ENCODE measurements at places on chromosomes 4 and X.

- DNase-seq: no peak
Observed at GRCh38 chr4:67566335-67566734, 7.8 kb downstream of the STAP1 start.

- no peak for DNase-seq
Observed at GRCh38 chrX:70552130-70552704, 107.6 kb downstream of the DLG3 start.

- DNase-seq: peak; percentile 80
Observed at GRCh38 chr4:23333946-23334878, 555.6 kb downstream of the PPARGC1A start.

- DNase-seq: no peak
Observed at GRCh38 chr4:156972379-156973015, 898 bp upstream of the PDGFC start.

- DNase-seq: no peak
Observed at GRCh38 chrX:41722816-41723618, 964 bp upstream of the GPR82 start.

DNA sequence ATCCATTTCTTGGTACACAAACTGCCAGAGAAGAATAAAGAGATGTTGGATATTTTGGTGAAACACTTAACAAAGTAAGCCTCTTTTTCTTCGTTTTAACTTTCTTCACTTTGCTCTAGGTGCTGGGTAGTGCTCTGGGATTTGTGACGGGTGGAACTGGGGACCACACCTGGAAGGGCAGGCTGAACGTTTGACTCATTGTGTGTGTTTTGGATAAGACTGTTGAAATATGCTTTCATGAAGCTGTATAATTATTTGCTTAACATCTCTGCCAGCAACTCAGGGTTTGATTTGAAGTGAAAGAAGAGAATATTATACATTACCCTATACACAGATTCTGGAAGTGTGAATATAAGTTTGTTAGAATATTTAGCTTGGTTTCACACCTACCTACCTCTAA, 233.2 kb downstream of the ARHGAP10 start:
- DNase-seq: no peak

DNA sequence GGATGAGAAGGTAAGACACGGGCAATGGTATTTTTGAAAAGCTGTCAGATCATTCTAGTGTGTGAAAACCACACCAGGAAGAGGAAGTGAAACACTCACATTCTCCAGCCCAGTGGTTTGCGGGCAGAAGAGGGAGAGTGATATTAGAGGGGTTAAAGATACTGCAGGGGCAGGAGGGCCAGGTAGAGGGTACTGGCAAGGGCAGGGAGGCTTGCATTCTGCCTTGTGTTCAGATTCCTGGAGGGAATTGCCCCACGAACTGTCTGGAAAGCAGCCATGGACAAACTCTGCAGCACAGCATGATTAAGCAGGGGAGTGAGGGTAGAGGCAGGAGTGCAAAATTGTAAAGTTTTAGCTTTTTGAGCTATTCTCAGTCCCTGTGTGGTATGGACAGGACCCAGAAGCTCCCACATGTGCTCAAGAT, 30.9 kb downstream of the NIPAL1 start:
- DNase-seq: peak; percentile 29

GRCh38 chrX:148049441-148049840, 68.3 kb downstream of the FMR1NB start:
- peak; percentile 21 for DNase-seq

GRCh38 chrX:149631234-149632165, at the start of gene TMEM185A:
Gene TMEM185A (minus strand): TSS chrX:149631792. CDS start chrX:149631580, 212 bp downstream.
- DNase-seq: peak; percentile 73

- no peak for DNase-seq
Observed at GRCh38 chr4:114698231-114698630, 99.6 kb downstream of the UGT8 start.

DNA sequence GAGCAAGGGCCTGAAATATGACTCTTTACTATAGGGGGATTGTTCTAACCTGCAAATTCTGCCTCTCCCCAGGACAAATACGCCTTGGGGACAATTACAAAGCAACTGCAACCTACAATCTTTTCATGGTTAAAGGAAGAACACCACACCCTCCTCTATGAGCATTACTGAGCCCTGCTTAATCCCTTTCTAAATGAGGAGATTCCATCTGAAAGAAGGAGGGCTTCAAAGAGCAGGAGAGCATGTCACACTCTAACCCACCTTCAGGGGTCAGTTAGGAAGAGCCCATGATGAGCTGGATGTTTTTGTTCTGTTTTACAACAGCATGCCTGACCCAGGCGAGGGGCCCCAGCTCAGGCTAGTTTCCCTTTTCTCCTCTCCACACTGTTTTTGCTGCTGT, 134.0 kb upstream of the ANXA3 start:
- no peak for DNase-seq

DNA sequence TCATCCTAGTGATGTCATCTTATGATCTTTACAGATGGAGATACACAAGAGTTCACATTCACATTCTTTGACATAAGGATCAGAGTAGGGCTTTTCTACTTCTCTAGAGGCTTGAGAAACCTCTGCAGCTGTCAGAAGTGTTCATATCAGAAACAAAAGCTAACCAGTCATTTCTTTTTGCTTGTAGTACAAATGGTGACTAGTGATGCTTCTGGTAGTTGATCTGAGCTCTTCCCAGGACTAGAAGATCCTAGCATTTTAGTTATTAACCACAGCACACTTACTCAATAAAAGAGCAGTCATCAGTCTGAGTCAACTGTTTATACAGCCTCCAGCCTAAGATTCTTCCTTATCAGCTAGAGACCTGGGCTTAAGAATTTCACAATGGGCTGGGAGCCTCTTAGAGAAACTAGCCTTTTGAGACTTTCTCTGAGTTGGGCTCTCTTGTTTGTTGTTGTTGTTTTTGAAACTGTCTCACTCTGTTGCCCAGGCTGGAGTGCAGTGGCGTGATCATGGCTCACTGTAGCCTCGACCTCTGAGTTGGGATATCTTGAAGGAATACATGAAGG, 84.1 kb downstream of the TMEM164 start:
- no peak for DNase-seq

- no peak for DNase-seq
Observed at GRCh38 chr4:98653890-98654867, 4.2 kb downstream of the TSPAN5 start.

GRCh38 chr4:40843696-40844095, 93.9 kb downstream of the NSUN7 start:
- DNase-seq: no peak

- DNase-seq: no peak
Observed at GRCh38 chr4:180557348-180557747, 1685.9 kb upstream of the TENM3 start.

DNA sequence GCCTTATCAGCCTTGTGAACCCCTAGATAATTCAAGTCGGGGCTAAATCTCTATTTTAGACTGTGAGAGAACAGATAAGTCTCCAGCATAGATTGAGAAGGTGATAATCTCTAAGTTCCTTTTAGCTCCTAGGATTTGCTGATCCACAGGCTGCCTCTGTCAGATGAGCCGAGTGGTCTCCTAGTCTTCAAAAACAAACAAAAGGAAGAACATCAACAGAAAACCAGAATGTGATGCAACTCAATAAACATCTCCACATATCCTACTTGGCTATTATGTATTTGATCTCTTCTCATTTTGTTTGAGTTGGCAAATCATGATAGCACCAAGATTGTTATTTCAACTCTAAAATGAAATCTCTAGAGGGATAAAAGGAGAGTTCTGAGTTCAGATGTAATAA, 88.4 kb upstream of the SLC7A11 start:
- no peak for DNase-seq

DNA sequence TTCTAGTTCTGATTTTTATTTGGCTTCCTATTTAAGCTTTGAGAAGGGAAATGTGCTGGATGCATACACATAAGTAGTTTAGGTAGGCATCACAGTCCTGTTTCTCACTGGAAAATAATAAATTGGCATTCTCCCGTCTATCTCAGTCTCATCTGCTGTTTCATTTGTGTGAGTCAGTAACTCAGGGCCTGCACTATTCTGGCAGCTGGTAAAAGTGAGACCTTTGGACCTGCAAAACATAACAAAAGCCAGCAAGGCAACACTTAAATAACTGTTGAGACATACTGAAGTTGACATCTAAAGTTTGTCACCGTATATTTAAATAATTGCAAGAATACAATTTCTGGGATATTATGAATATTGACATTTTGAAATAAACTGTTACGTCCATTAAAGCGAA, 8.6 kb upstream of the UBQLN2 start:
- no peak for DNase-seq

DNA sequence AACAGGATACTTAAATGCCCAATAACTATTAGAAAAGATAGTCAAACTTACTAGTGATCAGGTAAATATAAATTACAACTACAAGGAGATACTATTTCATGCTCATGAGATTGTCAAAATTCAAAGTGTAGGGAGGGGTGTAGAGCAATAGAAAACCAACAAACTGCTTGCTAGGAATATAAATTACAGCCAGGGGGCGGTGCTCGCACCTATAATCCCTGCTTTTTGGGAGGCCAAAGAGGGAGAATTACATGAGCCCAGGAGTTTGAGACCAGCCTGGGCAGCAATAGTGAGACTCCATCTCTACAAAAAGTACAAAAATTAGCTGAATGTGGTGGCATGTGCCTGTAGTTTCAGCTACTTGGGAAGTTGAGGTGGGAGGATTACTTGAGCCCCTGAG, 556.5 kb upstream of the NR3C2 start:
- no peak for DNase-seq

GRCh38 chrX:103730147-103730795, 19.6 kb downstream of the TMEM31 start:
- no peak for DNase-seq

DNA sequence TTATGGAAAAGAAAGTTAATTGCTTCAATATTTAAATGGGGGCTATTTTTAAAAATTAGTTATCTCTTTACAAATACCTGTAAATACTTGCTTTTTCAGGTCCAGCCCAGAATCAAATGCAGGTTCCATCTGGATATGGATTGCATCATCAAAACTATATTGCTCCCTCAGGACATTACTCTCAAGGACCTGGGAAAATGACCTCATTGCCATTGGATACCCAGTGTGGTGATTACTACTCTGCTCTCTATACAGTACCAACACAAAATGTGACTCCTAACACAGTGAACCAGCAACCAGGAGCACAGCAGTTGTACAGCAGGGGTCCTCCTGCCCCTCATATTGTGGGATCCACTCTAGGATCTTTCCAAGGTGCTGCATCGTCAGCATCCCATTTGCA, 29.2 kb downstream of the SEC24B start:
- DNase-seq: no peak

DNA sequence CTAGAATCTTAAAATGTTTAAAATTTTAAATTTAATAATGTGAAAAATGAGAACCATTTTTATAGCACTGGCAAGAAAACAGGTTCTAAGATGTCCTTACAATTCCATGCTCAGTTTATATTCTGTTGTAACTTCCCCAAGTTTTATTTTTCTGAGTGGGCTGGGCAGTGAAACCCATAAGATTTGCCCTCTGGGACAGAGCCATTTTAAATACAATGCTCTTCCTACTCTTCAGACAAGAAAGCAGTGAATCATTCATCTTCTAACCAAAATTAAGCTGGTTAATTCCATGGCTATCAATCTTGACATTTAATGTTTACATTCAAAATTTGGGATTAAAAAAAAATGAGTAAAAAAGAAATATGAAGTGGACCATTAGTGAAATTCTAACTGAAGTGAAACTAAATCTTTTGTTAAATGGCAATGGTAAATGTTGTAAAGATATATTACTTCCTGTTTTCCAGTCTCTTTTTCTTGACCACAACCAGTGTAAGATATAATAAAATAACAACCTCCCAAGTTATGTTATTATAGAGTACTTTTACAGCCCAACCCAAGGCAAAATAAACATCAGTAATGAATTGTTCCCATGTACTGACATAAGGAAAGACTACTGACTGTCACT, 37.2 kb upstream of the PTPN13 start:
- no peak for DNase-seq

GRCh38 chr4:168057412-168057811, 34.9 kb upstream of the ANXA10 start:
- DNase-seq: no peak

DNA sequence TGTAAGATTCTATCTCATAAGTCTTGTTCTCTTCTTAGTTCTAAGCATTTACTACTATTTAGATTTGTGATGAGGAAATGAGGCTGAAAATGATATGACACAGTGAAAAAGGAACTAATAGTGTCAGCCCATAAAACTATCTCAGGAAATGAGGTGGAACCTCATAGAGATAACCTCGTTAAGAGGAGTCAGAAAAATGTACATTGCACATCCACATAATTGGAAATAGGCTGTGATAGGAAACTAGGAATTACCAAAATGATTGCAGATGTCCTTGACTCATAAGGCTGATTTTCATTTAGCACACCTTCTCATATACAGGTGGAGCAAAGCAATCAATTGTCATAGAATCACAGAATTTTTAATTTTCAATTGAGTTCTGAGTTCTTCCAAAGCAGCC, 26.8 kb downstream of the ANXA10 start:
- DNase-seq: no peak

DNA sequence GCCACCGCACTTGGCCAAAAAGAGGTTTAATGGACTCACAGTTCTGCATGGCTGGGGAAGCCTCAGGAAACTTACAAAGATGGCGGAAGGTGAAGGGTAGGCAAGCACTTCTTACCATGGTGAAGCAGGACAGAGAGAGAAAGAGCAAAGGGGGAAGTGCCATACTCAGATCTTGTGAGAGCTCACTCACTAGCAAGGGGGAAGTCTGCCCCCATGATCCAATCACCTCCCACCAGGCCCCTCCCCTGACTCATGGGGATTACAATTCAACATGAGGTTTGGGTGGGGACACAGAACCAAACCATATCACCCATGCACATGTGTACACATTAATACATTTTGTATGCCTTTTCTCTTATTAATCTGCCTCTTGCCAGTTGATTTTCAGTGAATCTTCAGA, 77.2 kb upstream of the HSD17B10 start:
- DNase-seq: no peak

GRCh38 chr4:178081176-178081575, 638.9 kb upstream of the AGA start:
- no peak for DNase-seq

- no peak for DNase-seq
Observed at GRCh38 chr4:133347409-133347808, 198.3 kb downstream of the PCDH10 start.

GRCh38 chrX:22748093-22748999, 251.4 kb upstream of the DDX53 start:
- peak; percentile 23 for DNase-seq

Data from central memory CD4-positive, alpha-beta T cell (primary cell).